Karpas-422 (cell line): ENCODE measurements at places on chromosomes 3 and 15. TPM values are rescaled to one million over a fixed set of nuclear protein-coding genes. Genes with fewer than 3 reads are reported as not detected.

CLDN18 gene
- not detected in 2 replicates for total RNA-seq

DNA sequence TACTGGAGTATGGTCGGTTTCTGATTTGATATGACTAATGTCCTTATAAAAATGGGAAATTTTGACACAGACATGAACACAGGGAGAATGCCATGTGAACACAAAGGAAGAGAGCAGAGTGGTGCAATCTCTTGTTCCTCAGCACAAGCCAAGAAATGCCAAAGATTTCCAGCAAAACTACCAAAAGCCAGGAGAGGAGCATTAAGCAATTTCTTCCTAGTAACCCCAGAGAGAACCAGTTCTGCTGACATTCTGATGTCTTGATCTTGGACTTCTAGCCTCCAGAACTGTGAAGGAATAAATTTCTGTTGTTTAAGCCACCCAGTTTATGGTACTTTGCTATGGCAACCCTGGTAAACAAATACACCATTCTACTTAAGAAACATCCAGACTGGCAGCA is 227.8 kb upstream of the MRPL3 start:
- no peak for DNase-seq

DNA sequence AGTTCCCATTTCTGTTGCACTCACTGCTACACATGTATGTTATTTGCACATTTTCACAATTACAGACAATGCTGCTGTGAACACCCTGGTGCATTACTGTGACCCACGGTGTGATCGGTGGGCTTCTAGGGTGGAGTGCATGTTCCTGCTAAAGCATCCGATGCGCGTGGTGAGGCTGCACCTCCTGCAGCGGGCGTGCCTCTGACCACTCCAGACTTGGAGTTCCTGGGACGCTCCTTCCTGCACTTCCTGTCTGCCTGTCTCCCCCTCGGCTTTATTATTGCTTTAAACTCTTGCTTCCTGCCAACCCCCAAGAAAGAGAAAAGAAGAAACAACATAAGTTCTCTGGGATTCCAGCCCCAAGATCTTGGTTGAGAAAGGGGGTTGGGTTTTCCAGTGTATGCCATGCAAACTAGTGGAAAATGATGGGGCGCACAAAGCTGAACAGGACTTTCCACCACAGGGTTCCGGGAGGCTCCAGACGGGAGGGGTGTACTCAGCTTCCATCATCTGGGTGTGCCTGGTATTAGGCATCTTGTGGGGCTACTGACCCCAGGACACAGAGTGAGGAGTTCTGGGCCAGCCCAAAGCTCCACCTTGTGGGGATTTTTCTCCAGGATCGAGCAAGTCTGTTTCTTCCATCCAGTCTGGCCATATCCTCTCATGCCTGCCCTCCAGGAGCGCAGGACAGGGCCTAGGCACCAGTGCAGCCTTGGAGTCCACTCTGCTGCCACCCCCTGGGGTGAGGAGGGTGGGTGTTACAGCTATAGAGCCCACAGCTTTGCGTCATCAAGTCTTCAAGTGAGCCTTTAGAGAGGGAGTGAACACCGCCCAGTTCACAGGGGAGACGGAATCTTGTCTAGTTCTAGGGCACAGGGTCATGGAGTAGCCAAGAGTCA is 11.2 kb downstream of the RPL32 start:
- DNase-seq: no peak

CHRNA5 gene
- 0.11 TPM in 1 of 2 replicates, not detected in the other for total RNA-seq

- DNase-seq: no peak
These were observed 12.3 kb downstream of the ABTB1 start for GRCh38 chr3:127684871-127685707.

LRRC2 gene
- not detected in 2 replicates for total RNA-seq

DNA sequence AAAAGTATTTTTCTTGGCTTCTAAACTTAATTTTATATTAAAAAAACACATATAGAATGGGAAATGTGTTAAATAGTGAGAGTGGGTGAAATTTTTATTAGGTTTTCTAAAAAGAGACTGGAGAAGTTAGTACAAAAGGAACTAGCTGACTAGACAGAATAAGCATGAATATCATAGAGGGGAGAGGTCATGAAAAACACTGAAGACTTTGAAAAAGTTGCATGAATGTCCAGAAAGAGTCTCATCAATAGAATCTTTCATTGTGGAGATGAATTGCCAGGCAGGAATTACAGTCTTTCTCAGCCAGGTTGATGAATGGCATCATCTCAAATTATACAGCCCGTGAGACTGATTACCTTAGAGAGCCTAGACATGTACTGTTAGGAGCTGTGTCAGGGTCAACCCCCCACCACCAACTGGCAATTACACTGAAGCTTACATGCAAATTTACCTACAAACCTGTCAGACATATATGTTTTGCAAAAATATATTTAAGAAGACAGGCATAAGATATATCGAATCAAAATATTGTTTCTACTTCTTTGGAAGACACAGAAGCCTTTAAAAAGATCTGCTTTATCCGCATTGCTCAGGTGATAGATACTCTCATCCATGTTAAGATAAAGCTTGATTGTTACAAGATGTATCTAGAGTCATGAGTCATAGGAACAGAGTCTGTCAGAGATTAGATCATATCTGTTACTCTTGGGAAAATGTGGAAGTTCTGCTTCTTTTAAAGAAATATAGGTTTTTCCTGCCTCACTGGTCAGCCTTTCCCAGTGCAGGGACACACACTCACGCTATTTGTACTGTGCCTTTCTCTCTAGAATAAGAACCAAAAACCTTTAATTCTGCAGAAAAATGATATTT is 34.8 kb upstream of the PFN2 start:
- DNase-seq: no peak

GOLGA8H gene
- not detected in 2 replicates for total RNA-seq

GOLGA8G gene
- total RNA-seq: not detected in 2 replicates

- DNase-seq: no peak
These were observed 919.7 kb upstream of the NR2F2 start for GRCh38 chr15:95410757-95411156.

- no peak for DNase-seq
These were observed 302.8 kb upstream of the TBC1D5 start for GRCh38 chr3:18044971-18045880.

- no peak for DNase-seq
These were observed 88.3 kb downstream of the RSL24D1 start for GRCh38 chr15:55108448-55108847.

DNA sequence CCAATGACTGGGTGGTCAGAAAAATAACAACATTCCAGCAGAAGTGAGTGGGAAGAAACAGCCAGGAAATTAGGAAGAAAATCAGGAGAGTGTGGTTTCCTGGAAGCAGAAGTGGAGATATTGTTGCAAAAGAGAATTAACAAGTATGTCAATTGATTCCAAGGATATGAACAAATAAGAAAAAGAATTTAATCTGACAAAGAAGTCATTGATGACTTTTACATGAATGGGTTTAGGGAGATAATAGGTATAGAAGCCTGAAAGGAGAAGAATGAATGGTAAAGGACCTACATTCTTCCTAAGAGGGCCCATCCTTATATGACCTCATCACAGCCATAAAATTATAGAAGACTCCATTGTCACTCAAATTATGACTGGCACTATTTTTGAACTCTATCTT is 1440.1 kb downstream of the OTOL1 start:
- no peak for DNase-seq

HEG1 gene
- 57.3 and 57.9 TPM in 2 replicates for total RNA-seq

DNA sequence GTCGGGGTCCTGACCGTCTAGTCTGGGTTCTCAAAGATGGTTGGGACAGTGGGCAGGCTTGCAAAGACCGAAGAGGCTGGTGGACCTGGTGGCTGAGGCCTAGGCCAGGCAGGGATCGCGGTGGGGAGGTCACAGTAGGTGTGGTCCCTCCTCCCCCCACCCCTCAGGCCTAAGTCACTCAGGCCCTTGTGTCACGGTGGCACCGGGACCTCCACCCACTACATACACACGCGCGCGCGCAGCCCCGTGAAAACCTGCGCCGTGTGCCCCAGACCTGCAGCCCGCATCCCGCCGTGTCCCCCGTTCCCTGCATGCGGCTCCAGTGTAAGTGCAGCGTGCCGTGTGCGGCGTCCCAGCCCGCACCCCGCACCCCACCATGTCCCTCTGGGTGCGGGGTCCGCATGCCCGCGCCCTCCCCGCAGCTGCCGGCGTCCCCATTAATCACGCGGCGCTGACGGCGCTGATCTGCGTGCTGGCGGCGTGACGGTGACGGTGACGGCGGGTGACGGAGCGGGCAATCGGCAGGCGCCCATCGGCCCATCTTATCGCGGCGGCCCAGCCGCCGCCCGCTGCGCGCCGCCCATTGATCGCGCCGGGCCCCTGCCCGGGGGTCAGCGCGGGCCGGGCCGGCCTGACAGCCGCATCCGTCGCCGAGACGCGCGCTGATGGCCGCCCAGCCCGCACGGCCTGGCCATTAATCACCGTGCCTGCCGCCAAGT is 24.4 kb downstream of the SEC61A1 start:
- DNase-seq: no peak

GRCh38 chr15:53473435-53473834 is 286.0 kb downstream of the WDR72 start:
- no peak for DNase-seq

MME gene
- 174 and 196 TPM in 2 replicates for total RNA-seq

GRCh38 chr3:111944372-111944771 is 34.5 kb upstream of the ABHD10 start:
- DNase-seq: no peak

GMNC gene
- total RNA-seq: not detected in 2 replicates

- no peak for DNase-seq
These were observed 206.2 kb upstream of the ADAMTS9 start for GRCh38 chr3:64894006-64894405.

- no peak for DNase-seq
These were observed 617.1 kb downstream of the NR2F2 start for GRCh38 chr15:96947296-96948229.

GOLGA8K gene
- not detected in 2 replicates for total RNA-seq

- DNase-seq: no peak
These were observed 124.0 kb upstream of the PLXNA1 start for GRCh38 chr3:126858887-126859286.

GRCh38 chr15:63940966-63941620 is 105.2 kb downstream of the DAPK2 start:
- DNase-seq: peak; percentile 68

GRCh38 chr15:41584636-41585126 is 25.7 kb downstream of the TYRO3 start:
- DNase-seq: no peak

CHCHD6 gene
- 7.5 and 12.8 TPM in 2 replicates for total RNA-seq

DNA sequence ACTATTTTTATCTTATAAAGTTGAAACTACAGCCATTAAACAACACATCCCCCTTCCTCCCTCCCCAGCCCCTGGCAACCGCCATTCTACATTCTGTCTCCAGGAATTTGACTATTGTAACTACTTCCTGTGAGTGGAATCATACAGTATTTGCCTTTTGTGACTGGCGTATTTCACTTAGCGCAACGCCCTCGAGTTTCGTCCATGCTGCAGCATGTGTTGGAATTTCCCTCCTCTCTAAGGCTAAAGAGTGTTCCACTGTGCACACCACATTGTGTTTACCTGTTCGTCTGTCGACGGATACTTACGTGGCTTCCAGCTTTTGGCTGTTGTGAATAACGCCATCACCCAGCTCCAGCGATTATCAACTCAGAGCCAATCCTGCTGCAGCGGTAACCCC is 52.0 kb upstream of the DLG1 start:
- DNase-seq: no peak

CAPN3 gene
- total RNA-seq: 3.2 and 8.8 TPM in 2 replicates

- DNase-seq: peak; percentile 70
These were observed 31.7 kb downstream of the AKAP13 start for GRCh38 chr15:85412066-85412465.

COL7A1 gene
- 0.78 and 13.0 TPM in 2 replicates for total RNA-seq

DNA sequence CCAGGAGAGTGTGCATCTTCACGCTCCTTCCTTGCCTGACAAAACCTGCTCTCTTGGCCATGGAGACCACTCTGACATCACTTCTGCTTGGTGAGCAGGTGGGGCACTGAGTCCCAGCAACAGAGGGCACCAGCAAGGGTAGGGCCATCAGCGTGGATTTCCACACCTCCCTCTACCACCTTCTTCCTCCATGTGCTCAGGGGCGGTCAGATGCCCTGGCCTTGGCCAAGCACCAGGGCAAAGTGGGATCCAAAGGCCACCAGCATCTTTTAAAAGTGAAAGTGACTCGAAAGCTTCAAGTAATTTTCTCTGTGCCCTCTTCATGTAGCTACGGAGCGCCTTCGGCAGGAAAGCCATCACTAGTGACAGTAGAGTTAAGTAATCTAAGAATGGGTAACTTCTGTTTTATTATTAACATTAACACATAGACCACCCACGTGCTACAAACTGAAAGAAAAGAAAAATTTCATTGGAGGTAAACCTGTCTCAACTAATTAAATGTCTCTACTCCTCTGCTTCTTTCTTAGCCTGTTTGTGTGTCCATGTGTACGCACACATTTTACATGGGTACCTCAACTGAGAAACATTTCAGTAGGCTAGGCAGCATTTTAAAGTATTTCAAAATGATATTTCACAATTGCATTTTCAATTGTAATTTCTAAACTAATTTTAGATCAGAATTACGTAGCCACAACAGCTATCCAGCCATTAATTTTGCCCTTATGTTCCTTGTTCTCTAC is 57.9 kb downstream of the CHSY1 start:
- no peak for DNase-seq

DNA sequence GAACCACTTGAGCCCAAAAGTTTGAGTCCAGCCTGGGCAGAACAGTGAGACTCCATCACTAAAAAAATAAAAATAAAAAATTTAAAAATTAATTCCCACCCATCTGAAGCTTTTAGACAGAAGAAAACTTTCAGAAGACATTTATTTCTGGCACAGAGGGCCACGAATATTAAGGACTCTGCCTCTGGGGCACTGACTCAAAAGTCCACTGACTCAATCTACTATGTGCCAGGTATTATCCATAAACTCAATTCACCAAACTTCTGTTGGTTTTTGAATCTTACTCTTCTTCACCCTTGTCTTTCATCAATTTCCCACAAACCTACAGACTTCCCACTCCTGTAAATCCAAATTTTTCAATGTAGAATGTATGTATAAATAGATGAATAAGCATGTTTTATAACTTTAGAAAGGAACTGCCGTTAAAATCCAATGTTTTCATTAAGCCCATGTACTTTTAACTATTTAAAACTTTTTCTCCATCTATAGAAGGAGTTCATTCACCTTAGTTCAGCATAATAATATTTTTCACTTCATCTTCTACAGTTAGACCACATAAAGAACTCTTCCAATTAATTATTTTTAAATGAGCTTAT is 19.9 kb downstream of the ATP13A3 start:
- no peak for DNase-seq

DNA sequence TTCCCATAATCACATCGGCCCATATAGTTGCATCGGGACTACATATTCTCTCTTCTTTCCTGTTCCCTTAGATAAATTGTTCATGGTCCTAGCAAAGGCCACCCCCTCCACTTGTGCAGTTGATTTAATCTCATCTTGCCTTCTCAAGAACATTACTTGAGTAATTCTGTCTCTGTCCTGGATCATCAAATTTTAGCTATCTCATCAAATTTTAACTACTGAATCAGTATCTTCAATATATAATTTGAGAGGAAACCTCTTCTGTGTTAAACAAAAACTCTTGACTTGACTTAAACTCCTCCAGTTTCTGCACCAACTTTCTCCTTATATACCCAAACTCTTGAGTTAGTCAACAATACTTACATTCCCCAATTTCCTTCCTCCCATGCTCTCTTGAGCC is 4.2 kb upstream of the PRR23B start:
- DNase-seq: no peak
